G401 (cell line): ENCODE measurements at places on chromosomes 13 and 19.

DNA sequence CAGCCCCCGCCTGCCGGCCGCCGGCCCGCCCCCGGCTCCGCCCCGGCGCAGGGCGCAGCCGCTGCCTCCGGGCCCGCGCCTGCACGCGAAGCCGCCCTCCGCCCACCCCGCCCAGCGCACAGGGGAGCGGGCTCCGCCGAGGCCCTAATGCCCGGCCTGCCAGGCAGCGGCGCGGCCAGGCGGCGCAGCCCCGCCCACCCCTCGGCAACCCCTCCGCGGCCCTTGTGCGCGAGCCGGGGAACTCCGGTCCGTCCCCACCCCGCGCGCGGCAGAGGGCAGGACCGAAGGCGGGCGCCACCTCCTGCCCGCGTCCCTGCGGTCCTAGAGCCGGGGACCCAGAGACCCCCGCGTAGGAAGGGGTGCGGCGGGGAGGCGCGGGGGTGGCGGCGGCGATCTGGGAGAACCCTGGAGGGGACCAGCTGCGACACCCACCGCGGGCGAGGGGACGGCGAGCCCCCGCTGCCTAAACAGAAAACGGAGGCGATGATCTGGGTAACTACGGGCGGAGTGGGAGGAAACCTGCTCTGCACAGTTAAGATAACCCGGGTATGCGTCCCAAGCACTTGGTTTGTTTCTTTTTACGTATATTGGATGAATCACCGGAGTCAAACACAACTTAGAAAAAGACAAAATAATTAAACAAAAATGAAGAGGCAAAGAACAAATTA, 350 bp upstream of the USP12 start:
- peak; percentile 87 for DNase-seq

GRCh38 chr19:8700956-8701355, 2.4 kb upstream of the ACTL9 start:
- no peak for DNase-seq

DNA sequence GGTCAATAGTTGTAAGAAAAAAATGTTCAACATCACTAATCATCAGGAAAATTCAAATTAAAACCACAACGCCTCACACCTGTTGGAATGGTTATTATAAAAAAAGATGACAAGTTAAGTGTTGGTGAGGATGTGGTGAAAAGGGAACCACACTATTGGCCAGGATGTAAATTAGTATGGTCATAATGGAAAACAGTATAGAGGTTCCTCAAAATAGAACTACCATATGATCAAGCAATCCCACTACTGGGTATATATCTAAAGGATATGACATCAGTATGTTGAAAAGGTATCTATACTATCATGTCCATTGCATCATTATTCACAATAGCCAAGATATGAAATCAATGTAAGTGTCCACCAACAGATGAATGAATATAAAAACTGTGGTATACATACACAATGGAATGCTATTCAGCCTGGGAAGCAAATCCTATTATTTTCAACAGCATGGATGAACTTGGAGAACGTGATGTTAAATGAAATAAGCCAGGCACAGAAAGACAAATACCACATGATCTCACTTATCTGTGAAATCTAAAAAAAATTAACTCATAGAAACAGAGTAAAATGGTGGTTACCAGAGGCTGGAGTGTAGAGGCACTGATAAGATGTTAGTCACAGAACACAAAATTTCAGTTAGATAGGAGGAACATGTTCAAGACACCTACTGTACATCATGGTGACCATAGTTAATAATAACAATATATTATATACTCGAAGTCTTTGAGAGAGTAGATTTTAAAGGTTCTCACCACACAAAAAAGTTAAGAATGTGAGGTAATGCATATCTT, 56.6 kb downstream of the TBC1D4 start:
- DNase-seq = no peak

DNA sequence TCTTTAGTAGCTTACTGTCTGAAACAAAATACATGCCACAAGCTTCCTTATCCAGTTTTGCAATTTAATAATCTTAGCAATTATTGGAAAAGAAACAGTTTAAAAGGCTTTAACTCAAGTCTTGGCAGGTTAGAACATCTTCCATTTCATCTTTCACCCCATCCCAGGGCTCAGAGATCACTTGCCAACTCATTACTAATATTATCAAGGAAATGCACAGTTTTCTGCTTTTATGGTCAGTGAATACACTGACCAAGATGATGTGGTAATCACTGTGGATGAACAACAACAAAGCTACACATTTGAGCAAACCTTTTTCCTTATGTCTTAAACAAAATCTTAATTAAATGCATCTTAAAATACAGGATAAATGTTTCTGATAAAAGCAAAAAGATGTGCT, 48.0 kb upstream of the ITM2B start:
- DNase-seq = peak; percentile 68

DNA sequence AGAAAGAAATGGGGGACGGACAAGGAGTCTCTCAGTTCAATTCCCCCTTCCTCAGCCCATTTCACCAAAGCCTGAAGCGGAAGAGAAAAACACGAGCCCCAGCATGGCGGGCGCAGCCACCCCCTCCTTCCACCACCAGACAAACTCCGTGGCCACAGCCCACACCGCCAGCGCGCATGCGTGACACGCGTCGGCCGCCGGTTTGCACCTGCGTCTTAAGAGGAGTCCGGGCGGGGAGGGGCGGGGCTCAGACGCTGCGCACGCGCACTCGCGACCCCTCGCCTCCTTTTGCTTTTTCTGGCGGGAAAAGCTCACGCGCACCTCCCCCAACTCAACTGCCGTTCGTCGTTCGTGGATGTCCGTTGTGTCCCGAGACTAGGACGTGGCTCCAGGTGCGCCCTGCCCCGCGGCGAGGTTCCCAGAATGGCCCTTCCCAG, at the start of gene KASH5:
KASH5 (plus strand) TSS at position 314 of the 437 bp plus-strand sequence. CDS start 2,635 bp downstream, outside the sequence.
- peak; percentile 70 for DNase-seq

DNA sequence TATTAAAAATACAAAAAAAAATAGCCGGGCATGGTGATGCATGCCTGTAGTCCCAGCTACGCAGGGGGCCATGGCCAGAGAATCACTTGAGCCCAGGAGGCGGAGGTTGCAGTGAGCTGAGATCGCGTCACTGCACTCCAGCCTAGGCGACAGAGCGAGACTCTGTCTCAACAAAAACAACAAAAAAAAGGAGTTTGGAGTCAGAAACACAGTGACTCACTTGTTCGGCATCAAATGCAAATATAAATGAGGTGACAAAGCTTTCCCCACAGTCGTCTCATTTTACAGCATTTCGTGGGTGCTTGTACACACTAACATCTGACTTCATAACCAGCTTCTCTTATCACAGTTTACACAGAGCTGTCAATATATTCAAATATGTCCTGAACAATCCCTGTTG, 11.0 kb downstream of the ZNF665 start:
- no peak for DNase-seq

DNA sequence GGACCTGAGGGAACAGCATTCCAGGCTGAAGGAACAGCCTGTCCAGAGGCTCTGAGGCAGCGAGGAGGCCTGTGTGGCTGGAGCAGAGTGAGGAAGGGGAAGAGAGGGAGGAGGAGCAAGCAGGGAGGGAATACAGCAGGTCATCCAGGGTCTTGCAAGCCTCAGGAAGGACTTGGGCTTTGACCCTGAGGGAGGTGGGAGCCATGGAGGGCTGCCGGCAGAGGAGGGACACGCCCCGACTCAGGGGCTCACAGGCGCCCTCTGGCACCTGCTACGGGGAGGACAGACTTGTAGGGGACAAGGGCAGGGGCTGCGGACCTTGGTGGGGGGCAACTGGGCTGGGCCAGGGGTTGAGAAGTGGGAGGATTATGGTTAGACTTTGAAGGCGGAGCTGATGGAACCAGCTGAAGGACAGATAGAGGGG, 4.7 kb downstream of the TINCR start:
- no peak for DNase-seq

- DNase-seq = no peak
Observed at GRCh38 chr19:2575734-2576481, 100.0 kb downstream of the GADD45B start.

GRCh38 chr13:82165396-82166174, 1716.7 kb downstream of the SLITRK1 start:
- DNase-seq = no peak

GRCh38 chr13:114323349-114323748, 9.0 kb downstream of the CHAMP1 start:
- no peak for DNase-seq

DNA sequence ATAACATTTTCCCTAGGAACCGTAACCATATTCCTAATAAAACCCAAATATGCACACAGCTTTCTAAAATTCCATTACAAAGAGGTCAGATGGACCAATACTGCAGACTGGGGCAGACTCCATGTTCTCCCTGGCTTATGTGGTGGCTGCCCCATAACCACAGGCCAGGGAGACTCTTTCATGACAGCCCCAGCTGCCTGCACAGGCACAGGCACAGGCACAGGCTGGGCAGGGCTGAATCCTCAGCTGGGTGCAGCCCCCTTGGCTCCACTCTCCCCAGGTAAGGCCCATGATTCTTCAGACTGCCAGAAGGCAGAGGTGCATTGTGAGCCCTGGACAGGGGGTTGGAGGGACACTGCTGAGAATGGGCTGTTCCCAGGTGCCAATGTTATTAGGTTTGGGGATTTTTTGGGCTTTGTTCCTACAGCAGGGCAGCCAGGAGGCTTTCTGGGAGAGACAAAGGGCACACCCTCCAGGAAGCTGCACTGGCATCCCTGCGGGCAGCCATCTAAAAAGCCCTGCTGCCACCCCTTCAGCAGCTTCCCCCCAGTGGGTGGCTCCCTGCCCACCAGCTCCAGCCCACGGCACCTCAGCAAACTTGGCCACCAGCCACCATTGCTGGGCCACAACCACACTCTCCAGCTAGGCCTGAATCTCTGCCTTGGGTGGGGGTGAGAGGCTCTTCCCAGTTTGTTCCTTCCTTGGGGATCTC, 20.0 kb downstream of the DOCK9 start:
- DNase-seq = no peak

- DNase-seq = no peak
Observed at GRCh38 chr19:1657746-1658145, 5.3 kb upstream of the TCF3 start.

DNA sequence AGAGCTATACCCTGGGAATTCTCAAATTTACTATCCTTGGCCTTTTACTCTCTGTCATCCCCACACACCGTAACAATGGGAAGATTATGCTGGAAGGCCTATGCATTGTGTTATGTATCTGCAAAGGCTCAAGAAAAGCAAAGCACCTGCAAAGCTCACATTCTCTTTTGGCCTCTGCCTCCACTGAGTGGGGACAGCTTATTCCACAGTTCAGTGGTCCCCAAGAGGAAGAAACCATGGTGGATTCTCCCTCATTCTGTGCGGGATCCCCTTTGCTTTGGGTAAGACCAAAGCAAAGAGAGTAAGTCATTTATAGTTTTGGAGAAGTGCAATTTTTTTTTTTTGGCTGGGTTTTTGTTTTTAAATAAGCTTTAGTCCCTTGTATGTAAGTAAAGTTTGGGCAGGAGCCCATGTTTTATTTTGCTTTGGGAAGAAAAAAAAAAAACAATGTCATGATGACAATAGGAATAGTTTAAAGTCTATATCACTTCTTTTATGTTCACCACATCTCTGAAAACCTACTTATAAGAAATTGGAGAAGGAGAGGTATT, 530.6 kb downstream of the FGF9 start:
- DNase-seq = no peak

GRCh38 chr13:73803997-73804396, 330.2 kb downstream of the KLF12 start:
- no peak for DNase-seq

DNA sequence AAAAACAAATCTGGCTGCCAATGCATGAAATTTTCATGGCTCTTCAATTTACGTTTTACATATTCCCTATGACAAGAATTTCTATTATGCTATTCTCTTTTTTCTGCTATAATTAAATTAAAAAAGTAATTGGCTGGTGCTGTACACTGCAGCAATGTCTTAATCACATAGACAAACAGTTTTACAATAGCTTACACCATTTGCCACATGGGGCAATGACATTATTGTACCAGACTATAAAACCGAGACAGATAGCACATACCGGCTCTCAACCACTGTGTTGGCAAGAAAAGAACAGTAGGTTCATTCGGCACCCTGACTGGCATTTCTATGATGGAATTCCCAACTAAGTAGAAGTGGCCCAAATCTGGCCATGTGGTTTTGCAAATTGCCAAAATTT, 67.7 kb downstream of the DACH1 start:
- DNase-seq = no peak

DNA sequence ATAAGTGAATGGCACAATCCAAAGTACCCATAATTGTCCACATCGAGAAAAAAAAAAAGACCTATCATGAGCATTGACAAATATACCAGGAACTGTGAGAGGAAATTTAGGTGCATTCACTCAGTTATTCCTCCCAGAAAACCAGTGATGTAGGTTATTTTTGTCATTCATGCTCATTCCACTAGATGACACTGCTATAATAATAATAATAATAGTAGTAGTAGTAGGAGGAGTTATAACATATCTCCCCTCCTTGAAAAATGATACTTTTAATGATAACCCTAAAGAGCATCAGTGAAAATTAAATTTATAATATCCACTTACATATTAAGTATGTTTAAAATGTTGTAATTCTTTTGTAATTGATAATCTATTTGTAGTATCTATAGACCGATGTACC, 463.9 kb upstream of the MIR17HG start:
- DNase-seq = no peak

- DNase-seq = no peak
Observed at GRCh38 chr19:556611-557382, 12.9 kb downstream of the GZMM start.

DNA sequence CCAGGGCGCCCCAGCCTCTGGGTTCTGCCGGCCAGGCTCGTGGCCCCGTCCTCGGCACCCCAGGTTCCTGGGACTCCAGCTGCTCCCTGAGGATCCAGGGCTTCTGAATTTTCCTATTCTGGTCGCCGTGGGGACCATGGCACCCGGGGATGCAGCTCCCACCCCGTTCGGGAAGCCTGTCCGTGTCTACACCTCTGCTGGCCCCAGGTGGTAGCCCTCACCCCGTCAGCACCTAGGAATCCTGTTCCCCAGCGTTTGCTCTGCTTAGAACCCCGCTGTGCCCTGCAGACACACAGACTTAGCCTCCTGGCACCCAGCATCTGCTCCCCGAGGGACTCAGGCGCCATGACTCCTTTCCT, 960 bp downstream of the PPFIA3 start:
- no peak for DNase-seq

GRCh38 chr13:102443249-102443648, 41.4 kb upstream of the FGF14 start:
- DNase-seq = no peak
